MV-4-11 (cell line): ENCODE measurements at places on chromosomes 6 and 20.

DNA sequence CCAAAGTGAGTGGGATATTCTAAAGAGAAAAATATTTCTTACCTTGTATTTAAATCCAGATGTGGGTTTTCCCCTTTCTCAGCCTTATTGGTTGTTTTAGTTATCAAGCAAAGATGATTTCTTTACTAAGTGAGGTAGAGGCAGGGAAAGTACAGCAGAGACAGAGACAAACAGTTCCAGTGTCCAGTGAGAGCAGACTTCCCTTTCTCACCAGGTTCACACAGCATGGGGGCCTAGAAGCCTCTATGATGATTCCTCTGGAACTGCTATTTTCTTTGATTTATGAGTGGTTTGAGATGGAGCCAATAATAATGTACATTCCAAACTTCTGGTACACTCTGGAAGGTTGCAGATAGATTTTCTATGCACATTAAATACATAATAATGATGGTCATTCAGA lies 234.0 kb upstream of the MARCKS start:
- no peak for DNase-seq

DNA sequence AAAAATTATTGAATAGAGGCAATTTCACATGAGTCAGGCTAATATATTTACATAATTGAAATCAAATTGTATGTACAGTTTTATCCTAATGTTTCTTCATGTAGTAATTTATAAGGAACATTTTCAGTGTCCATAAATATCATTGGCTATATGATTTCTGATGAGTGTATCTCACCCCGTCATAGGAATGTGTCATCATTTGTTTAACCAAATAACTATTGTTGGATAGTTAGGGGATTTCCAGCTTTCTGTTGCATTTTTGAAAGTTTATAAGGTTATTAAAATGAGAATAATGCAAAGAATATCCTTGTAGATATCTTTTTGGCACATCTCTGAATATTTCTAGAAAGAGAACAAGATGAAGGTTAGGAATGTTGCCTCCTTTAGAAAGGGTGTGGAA lies 39.0 kb downstream of the SYTL3 start:
- no peak for DNase-seq

- no peak for DNase-seq
Observed at GRCh38 chr6:7997286-7997685, 66.9 kb downstream of the BLOC1S5 start.

- DNase-seq = no peak
Observed at GRCh38 chr6:152244998-152245630, 392.0 kb downstream of the SYNE1 start.

- DNase-seq = no peak
Observed at GRCh38 chr6:157483770-157484169, 102.8 kb downstream of the ZDHHC14 start.

GRCh38 chr6:158285656-158286021 lies 26.6 kb upstream of the TULP4 start:
- no peak for DNase-seq

DNA sequence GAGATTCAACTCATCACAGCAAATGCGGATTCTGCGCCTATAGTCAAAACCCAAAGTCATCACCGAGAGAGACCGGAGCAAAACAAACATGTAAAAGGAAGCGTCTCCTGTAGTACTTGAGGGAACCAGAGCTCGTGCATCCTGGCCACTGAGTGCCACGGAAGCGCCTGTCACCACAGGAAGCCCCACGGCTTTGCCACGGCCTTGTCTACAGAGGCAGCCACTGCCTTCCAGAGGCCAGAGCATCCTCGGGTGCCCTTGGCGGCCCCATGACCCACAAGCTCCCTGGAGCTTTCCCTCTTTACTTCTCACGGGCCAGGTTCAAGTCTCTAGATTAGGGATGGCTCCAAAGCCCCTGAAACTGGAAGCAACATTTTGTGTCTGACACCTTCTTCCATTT lies 7.5 kb downstream of the TCFL5 start:
- no peak for DNase-seq

- peak; percentile 89 for DNase-seq
Observed at GRCh38 chr6:35370785-35371493, 28.6 kb downstream of the PPARD start.

GRCh38 chr6:161674930-161675682 lies 401.2 kb upstream of the AGPAT4 start:
- no peak for DNase-seq

DNA sequence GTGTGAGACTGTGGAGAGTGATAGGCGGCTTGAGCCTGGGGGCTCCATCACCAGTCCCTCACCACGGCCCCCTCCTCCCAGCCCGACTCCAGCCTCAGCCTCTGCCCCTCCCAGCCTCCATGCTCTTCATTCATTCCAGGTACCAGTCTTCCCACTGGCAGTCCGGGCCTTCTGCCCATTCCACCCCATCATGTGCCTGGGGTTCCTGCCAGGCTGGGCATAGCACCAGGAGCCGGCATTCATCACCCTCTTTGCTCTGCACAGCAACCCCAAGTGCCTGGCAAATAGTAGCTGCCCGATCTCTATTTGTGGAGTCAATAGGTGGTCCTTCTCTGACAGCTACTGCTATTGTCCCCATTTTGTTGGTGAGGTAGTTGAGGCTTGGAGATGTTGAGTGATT lies 39.6 kb upstream of the GTSF1L start:
- no peak for DNase-seq

GRCh38 chr20:32534661-32535240 lies 50.4 kb downstream of the NOL4L start:
- DNase-seq = no peak

- no peak for DNase-seq
Observed at GRCh38 chr6:70864401-70864800, 92.5 kb downstream of the B3GAT2 start.

DNA sequence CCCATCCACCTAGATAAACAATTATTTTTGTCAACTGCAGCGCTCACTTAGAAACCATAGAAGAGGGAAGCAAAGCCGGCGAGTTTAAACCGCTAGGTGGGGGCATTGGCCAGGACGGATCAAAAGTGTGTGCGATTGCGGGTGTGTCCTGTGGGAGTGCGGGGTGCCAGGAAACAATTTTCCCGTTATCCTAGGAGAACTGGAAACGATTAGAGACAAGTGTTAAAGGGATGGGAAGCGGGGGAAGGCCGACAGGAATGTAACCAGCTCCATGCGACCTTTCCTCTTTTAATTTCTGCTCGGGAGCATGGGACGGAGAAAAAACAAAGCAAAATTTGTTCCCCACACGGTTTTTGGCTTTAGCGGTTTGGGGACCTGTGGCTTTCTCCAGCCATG lies 2.8 kb upstream of the HTR1B start:
- DNase-seq = peak; percentile 19

GRCh38 chr6:24936641-24937317 lies 1.0 kb upstream of the RIPOR2 start:
- no peak for DNase-seq

GRCh38 chr20:64254571-64255360 lies 782 bp upstream of the PCMTD2 start:
- no peak for DNase-seq

DNA sequence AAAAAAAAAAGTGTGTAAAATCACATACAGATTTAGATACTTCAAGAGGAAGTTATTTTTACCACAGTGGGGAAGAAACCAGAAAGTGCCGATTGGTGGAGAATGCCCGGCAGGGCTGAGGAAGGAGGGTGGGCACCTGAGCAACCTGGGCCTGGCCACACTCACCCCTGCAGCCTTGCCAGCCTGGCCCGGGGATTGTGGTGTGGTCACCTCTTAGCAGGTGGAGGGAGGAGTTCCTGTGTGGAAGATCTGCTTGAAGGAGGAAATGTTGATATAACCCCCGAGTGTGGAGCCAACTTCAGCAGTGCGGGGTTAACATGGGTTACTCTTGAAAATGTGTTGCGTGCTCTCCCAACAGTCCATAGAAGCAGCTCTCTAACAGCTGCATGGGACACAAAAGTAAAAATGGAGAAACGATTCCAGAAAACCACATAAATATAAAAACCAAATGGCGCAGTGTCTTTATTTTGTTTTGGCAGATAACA lies 14.7 kb downstream of the UST start:
- peak; percentile 44 for DNase-seq

- DNase-seq = no peak
Observed at GRCh38 chr20:10927936-10928840, 254.4 kb upstream of the JAG1 start.

GRCh38 chr6:116152620-116153019 lies 26.7 kb upstream of the COL10A1 start:
- no peak for DNase-seq

- DNase-seq = peak; percentile 28
Observed at GRCh38 chr6:593139-593906, 63.6 kb downstream of the HUS1B start.

DNA sequence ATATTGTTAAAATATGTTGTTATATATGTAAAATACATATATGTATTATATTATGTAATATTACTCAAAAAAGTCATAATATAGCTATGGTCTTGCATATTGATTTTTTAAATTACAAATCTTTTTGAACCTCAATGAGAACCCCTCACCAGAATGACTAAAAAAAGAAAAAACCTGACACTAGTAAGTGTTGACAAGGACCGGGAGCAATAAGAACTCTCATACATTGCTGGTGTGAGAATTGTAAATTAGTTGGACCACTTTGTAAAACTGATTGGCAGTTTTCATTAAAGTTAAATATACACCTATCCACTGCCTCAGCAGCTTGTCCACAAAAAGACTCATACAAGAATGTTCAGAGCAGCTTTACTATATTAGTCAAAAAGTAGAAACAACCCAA lies 280.0 kb downstream of the BMP7 start:
- no peak for DNase-seq

DNA sequence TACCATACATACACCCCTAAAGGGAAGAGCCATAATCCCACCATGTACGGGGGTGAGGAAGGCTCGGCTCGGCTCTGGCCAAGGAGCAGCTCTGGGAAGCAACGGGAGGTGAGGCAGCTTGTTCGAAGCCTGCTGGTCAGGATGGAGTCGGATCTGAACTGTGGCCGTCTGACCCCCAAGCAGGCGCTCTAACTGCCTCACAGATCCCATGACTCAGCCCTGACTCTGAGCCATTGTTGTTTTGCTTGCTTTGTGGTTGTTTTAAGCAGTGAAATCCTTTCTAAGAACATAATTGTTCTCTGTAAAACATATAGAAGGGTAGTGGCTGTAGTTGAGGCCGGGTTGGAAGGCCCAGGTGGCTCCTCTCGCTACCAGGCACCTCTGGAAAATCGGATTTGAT lies 10.9 kb downstream of the C6orf132 start:
- DNase-seq = no peak

GRCh38 chr20:38915355-38915754 lies 10.9 kb upstream of the FAM83D start:
- no peak for DNase-seq

DNA sequence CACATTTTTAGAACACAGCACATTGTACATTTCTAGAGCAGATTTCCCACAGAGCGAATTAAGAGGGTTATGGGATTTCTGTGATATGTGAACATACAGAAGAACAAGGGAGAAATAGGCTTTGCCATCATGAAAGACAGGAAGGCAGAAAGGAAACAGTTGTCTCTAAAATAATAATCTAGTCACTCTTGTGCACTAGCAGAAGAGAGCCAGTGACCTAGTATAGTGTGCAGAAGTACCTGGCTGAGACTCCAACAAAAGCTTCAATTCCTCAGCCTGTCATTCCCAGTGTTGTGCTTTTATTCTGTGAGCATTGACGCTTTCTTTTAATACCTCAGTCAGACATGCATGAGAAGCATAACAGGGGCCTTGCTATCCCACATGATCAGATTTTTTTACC lies 17.8 kb upstream of the DCBLD1 start:
- no peak for DNase-seq

GRCh38 chr6:46078294-46078693 lies 51.5 kb upstream of the ENPP4 start:
- no peak for DNase-seq

DNA sequence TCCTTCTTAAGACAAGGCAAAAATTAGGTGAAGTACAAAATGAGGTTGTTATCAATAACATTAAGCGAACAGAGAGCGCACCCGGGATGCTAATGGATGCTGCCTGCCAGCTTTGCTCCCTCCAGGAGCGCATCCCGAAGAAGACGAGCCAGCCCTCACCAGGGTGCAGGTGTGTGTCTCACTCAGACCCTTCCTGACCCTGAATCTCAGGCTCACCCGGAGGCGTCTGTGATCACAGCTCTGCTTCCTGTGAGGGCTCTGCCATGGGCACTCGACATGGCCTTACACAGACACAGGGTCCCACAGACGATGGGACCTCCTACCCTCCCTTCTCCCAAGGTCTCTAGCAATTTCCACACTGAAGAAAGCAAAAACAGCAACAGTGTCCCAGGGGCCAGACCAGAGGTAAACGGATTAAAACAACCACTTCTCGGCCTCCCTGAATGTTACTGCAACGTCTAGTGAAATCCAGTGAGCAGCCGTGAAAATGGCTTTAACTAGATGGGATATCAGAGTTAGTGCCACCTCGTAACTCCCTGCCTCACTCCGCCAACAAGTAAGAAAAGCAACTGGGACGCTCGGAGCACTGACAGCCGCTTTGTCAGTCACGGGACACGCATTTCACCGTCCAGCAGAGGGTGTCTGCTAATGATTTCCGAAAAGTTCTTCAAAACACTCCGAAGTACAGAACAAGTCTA lies 11.7 kb downstream of the ZBTB46 start:
- DNase-seq = no peak

DNA sequence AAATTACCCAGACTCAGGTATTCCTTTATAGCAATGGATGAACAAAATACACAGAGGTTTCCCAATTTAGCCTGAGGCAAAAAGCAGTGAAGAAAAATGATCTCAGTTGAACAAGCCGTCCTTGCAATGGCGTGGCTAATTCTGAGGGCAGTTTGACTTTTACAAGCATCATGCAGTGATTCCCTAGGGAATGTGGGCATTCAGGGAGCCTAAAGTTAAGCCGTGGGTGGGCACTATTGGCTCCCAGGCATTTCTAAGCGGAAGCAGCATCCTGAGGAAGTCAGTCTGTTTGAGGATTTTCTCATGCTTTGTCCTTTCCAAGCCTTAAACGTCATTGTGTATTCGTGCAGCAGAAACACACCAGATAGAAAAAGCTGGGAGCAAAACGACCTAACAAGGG lies 133.9 kb downstream of the MYLK4 start:
- DNase-seq = no peak

DNA sequence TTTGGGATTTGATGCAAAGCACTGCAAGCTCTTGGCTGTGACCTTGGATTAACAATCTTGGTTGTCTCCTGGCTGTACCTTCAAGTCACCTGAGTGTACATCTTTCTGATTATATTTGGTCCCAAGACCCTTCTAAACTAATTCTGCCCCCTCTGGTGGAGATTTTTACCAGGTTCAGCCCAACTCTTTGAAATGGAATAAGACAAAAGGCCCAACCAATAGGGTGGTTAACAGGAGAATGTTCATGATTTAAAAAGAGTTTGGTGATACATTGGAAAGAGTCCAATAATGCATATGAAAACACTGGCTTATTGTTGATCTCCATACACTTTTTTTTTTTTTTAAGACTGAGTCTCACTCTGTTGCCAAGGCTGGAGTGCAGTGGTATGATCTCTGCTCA lies 77.5 kb upstream of the CD83 start:
- DNase-seq = no peak

DNA sequence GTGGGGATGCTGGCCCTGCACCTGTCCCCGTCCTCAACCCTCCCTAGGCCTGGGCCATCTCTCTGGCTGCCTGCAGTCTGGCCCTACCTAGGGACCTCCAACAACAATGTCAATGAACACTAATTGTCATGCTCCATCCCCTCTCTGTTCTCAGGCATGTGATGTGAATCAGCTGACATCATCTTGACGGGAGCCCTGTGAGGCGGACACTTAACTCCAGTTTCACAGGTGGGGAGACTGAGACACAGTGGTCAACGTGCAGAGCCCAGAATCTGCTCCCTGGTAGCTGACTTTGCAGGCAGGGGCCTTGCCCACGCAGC lies 762 bp upstream of the TCEA2 start:
- no peak for DNase-seq

GRCh38 chr6:33857093-33857931 lies 53.5 kb upstream of the MLN start:
- no peak for DNase-seq

- peak; percentile 12 for DNase-seq
Observed at GRCh38 chr6:33822575-33823395, 19.0 kb upstream of the MLN start.
